NCI-H1694 (cell line): ENCODE measurements at places on chromosomes 16 and 17.

GRCh38 chr17:62051053-62051452 lies 14.0 kb downstream of the MED13 start:
- DNase-seq = no peak

- peak; percentile 93 for DNase-seq
Observed at GRCh38 chr17:77884019-77884418, 74.5 kb upstream of the TNRC6C start.

DNA sequence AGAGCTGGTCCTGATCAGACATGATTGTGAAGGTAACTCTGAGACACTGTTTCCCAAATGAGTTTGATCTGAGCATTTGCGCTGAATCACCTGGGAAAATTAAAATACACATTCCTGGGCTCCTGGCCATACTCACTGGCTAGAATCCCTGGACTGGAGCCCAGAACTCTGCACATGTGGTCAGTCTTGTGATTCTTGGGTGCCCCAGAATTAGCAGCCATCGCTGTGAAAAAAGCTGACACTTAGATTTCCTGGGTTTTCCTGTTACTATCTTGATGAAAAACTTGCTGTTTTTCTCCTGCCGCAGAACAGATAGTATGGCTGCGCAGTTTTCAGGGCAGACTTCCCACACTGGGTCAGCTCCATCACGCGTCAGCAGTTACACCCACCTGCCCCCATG lies 24.6 kb downstream of the NECAB2 start:
- DNase-seq = no peak

GRCh38 chr16:49055824-49056545 lies 225.7 kb downstream of the CBLN1 start:
- DNase-seq = no peak

- DNase-seq = no peak
Observed at GRCh38 chr16:86609115-86609514, 30.8 kb downstream of the FOXL1 start.

DNA sequence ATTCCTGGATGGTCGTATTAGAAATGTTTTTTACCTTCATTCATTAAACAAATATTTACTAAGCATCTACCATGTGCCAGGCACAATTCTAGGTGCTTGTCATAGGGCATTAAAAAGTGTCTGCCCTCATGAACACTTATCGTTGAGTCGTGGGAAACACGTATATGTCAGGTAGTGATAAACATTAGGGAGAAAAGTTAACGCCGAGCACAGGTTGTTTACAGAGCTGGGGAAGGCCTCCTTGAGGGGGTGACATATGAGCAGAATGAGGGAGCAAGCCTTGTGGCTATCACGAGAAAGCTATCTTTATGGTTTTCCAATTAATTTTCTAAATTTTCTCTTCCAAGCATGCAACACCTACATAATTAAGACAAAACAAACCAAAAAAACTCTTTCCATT lies 985 bp upstream of the ZNF213 start:
- DNase-seq = no peak
